NAMALWA (cell line): ENCODE measurements at places on chromosomes 4 and X.

- no peak for DNase-seq
Observed at GRCh38 chr4:26407476-26407875, 82.8 kb downstream of the CCKAR start.

- DNase-seq, result no peak
Observed at GRCh38 chr4:104728380-104729122, 233.9 kb upstream of the CXXC4 start.

DNA sequence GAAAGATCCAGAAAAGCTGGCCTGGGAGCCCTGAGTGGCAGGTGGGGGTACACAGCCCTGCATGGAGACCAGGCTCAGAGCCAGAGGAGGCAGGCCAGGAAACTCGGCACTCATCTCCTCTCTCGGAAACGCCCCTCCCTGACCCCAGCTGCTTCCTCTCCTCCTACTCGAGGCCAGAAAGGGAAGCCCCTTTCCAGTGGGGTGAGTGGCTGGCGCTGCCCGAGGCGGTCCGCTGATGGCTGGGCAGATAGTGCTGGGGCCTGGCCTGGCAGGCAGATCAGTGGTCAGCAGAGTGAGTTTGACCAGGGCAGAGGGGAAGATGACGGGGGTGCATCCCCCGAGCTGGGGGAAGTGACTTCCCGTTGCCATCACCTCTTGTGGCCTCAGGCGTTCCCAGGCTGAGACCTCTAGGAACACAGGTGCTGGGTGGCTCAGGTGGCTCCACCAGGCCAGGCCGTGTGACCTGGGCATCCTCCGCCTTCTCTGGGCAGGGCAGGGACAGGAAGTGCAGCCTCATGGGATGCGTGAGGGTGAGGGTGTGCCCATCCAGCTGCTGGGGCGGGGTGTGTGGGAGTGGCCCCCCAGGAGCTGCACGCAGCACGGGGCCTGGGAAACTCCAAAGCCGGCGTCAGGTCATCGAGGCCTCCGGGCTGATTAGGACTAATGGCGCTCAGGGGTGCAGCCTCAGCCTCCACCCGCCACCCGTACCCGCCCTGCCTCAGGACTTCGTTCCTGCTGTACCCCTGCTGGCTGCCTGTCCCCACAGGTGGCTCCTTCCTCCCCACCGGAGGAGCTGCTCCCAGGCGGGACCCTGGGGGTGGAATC, 5.7 kb downstream of the SH3BP2 start:
- no peak for DNase-seq

GRCh38 chrX:133563705-133564104, 148.4 kb upstream of the GPC4 start:
- no peak for DNase-seq

GRCh38 chrX:147981038-147981752, at the start of gene FMR1NB:
TSS of gene FMR1NB (plus strand) at chrX:147981337. CDS start at chrX:147981403, 66 bp downstream.
- DNase-seq, result no peak

DNA sequence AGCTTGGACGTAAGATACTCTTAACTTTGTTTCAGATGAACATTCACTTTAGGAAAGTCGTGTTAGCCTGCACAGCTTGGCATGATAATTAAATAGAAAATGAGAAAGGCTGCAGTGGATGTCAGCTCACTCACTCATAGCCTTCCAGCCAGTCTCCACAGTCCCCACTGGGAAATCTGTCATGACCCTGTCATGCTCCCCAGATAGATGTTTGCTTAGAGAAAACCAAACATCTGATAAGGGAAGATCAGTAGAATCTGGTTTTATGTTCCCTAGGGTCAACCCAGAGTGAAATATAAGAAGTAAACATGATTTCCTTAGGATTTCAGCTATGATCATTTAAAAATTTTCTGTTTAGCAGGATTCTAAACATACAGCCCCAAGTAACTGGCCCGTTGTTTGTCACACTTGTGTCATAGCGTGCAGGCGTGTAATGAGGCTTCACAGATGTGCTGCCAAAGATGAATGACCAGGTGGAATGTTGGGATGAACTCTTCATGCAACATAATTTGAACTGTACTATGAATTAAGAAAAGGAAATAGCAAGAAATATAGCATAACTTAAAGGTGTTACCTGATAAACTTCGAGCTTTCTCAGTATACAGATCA, 180.1 kb downstream of the BANK1 start:
- DNase-seq, result no peak

- DNase-seq, result no peak
Observed at GRCh38 chrX:22247169-22247568, 25.5 kb upstream of the CBLL2 start.

DNA sequence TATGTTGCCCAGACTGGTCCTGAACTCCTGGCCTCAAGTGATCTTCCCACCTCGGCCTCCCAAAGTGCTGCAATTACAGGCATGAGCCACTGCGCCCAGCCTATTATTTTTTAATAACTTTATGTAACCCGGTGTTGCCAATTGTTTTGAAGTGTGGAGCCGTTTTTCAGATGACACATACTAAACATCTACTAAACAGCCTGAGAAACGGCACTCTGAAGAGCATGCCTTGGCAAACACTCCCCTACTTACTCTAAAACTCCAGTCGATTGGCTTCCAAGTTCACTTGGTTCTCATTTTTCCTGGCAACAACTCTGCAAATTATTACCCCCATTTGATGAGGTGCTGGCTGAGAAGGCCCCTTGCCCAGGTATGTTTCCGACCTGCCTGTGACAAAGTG, 131.1 kb downstream of the GPR143 start:
- no peak for DNase-seq

DNA sequence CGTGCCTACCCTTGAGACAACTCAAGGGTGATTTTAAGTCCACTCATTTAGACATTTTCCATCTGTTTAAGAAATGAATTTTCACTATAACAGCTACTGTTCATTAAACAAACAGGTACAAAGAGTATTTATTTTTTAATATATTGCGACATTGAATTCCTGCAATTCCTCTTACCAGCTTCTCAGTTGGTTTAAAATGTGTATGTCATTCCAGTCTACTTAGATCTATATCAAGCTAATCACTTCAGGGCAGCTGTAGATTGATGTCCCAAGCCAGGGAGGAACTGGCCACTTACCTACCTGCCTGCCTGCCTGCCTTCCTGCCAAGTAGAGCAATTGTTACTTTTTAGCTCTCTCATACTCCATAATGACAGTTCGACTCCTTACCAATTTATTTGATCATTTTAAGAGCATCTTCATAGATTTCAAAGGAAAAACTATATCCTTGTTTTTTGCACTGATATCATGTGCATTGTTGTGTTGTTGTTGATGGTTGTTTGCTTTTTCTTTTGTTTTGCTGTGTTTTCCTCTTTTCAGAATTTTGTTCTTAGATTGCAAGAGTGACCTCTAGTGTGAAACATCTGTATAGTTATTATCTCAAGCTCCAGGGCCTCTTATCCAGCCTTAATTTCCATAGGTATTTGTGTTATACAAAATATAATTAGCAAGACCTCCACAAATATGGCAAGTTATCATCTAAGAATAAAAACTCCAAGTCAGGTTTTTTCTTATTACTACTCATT, 120.9 kb upstream of the NRK start:
- DNase-seq, result no peak

GRCh38 chr4:143247866-143248265, 63.1 kb downstream of the USP38 start:
- DNase-seq, result no peak

- no peak for DNase-seq
Observed at GRCh38 chr4:123120473-123120872, 198.1 kb upstream of the NUDT6 start.

GRCh38 chr4:144355811-144356757, 215.6 kb upstream of the GYPA start:
- DNase-seq, result peak; percentile 42

- no peak for DNase-seq
Observed at GRCh38 chr4:22237846-22238494, 277.9 kb downstream of the ADGRA3 start.

GRCh38 chr4:52979020-52979419, 116.9 kb downstream of the RASL11B start:
- DNase-seq, result no peak

- DNase-seq, result no peak
Observed at GRCh38 chr4:185149392-185149791, 6.3 kb downstream of the SLC25A4 start.

- no peak for DNase-seq
Observed at GRCh38 chr4:81255524-81255923, 40.5 kb upstream of the PRKG2 start.

GRCh38 chr4:72779241-72779640, 210.2 kb upstream of the ADAMTS3 start:
- DNase-seq, result no peak

DNA sequence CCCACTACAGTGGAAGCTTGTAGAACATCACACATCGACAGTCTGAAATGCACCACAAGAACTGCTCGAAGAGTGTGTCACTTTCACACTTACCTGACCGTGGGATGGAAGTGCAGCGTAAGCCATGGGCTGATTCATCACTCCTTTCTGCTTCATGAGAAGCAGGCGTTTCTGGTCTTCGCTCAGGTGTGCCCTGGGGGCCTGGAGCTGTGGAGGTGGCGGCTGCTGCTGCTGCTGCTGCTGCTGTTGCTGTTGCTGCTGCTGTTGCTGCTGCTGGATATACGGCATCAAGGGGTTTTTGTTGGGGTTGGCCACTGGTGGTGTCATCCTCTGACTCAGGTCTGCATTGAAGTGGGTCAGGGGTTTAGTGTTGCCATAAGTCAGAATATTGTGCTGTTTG, 223.6 kb downstream of the MGST2 start:
- DNase-seq, result no peak

DNA sequence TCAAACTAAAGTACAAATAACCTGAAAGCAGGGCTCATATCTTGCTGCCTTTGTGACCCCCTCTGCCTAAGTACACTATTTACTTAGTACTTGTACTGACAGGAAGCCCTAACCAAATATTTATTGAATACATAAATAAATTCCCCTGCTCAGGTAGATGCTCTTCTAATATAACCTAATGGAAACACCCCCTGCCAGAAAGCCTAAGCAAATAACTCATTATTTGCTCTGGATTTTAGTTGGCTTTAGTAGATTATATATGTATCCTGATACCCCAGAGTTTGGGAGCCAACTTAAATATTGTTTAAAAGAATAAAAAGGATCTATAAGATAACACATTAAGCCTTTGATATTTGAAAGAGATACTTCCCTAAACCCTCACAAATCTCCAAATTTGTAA, 318.2 kb downstream of the PPP1R2C start:
- DNase-seq, result no peak

DNA sequence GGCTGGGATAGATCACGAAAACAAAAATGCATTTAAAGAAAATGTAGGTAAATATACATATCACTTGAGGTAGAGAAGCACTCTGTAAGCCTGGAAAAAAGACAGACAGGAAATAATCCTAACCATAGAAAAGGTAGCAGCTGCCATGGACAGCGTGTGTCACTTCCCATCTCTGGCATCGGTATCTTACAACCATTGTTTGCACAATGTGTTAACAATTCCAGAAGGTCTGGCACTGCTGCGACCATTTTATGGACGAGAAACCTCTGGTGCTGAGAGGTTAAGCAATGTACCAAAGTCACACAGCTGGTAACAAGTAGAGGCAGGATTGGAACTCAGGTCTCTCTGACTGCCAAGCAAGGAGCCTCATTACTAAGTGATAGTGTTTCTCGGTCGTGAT, 1.7 kb upstream of the MTNR1A start:
- DNase-seq, result no peak

- no peak for DNase-seq
Observed at GRCh38 chrX:86507331-86507730, 359.1 kb downstream of the DACH2 start.

- DNase-seq, result no peak
Observed at GRCh38 chrX:3768881-3769280, 55.4 kb upstream of the PRKX start.
